H9 (cell line): ENCODE measurements at places on chromosomes 2 and 18. TPM values are rescaled to one million over a fixed set of nuclear protein-coding genes. Genes with fewer than 3 reads are reported as not detected.

DNA sequence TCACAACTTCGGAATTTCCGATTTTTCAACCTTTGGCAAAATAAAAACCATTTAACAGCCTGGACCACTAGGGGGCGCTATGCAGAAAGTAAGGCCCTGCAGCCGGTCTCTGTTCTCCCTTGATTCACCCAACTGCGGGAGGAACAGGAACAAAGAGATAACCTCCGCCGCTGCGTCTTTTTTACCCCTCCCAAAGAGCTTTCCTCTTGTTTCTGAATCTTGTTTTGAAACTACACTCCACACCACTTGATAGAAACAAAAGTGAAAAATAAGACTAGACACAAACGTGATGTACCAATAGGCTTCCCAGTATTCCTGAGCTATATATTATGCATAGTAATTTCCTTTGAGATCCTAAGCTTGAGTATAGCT is 231.2 kb downstream of the MYO3B start:
- H3K27ac ChIP-seq = no peak overlapping the region
- no peaks in the 10 kb centered on the region for H3K4me1 ChIP-seq
- H3K4me3 ChIP-seq = no peak overlapping the region
- peak; percentile 73 for DNase-seq
- no peaks in the 10 kb centered on the region for H3K27me3 ChIP-seq
- no peaks in the 10 kb centered on the region for H3K36me3 ChIP-seq

- no peak overlapping the region for H3K4me3 ChIP-seq
- H3K36me3 ChIP-seq = no peaks in the 10 kb centered on the region
- no peak for DNase-seq
- H3K4me1 ChIP-seq = no peaks in the 10 kb centered on the region
Observed at GRCh38 chr18:79405781-79406575, 10.2 kb downstream of the NFATC1 start.

GRCh38 chr2:28539118-28539541 is 43.3 kb downstream of the PLB1 start:
- no peaks in the 10 kb centered on the region for H3K4me1 ChIP-seq
- no peak overlapping the region for H3K4me3 ChIP-seq
- no peaks in the 10 kb centered on the region for H3K27me3 ChIP-seq
- no peak overlapping the region for H3K27ac ChIP-seq
- no peaks in the 10 kb centered on the region for H3K36me3 ChIP-seq
- no peak for DNase-seq

GRCh38 chr2:205585449-205586383 is 96.6 kb upstream of the NRP2 start:
- H3K27me3 ChIP-seq = no peaks in the 10 kb centered on the region
- no peaks in the 10 kb centered on the region for H3K36me3 ChIP-seq
- H3K4me1 ChIP-seq = no peaks in the 10 kb centered on the region; the same call in 1 of the 2 replicates
- DNase-seq = no peak
- no peak overlapping the region for H3K4me3 ChIP-seq

DNA sequence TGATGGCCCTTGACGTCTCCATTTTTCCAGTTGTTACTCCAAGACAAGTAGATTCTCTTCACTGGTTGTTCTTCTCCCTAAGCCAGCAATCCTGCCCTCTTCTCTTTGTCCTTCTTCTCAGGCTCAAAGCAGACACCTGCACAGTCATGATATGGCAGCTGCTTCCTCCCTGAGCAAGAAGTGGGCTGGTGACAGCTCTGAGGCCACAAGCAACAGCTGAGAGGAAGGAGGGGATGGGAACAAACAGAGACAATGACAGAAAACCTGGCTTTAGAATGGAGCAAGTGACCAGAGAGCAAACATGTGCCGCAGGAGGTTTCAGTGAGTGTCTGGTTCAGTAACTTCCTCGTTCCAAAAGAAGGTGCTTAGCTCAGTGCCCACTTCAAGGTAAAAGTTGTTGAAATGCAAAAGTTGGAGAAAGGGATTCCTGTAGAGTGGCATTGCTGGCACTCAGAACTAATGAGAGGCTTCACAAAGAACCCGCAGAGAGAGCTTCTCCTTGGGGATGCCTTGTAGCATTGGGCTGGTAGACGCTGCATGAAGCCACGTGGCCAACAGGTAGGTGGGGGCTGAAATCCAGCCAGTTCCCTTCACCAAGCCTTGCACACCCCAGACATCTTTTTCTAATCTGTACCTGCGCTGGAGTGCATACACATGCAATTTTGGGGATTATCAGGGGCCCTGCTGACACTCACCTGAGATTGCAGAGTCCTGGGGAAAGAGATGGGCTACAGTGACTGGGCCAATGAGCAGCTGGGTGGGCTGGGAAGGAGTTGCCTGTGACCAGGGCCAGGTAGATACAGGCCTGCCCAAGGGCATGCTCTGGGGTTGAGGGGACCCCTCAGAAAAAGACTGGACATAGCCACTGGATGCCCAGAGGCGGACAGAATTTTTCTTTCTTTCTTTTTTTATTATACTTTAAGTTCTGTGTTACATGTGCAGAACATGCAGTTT is 153.3 kb upstream of the RAB12 start:
- H3K27ac ChIP-seq = no peak overlapping the region
- H3K4me1 ChIP-seq = no peaks in the 10 kb centered on the region
- H3K4me3 ChIP-seq = no peak overlapping the region
- no peak for DNase-seq
- no peaks in the 10 kb centered on the region; the same call in 1 of the 3 replicates for H3K36me3 ChIP-seq

RGPD3 gene
- 0.15 and 0.22 TPM in 2 replicates for total RNA-seq

TFCP2L1 gene
- 1.8 and 1.9 TPM in 2 replicates for total RNA-seq

GCKR gene
- 0.11 and 0.33 TPM in 2 replicates for total RNA-seq

DNA sequence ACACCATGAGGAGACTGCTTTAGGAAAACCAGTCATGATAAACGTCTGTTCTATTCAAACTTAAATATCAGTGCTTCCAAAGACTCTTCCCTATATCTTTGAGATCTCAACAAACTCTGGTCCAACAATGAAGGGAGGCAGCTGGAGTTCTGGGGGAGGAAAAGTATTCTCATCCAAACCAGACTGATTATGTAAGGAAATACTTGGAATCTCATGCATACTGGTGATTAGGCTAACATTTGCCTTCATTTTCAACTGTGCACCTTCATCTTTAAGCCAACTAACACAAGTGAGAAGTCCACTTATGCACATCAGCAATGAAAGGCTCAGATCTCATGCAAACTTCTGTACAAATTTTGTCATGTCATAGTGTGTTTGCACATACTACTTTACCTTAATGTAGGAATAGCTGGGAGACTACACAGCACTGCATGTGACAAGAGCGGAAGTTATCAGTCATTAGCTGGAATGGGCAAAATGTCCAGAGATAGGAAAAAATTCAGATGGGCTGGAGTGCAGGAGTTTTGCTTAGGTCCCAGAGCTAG is 67.5 kb upstream of the STK17B start:
- no peaks in the 10 kb centered on the region for H3K27me3 ChIP-seq
- no peak for DNase-seq
- no peaks in the 10 kb centered on the region for H3K4me1 ChIP-seq
- no peak overlapping the region for H3K4me3 ChIP-seq
- no peak overlapping the region for H3K27ac ChIP-seq

- no peak overlapping the region for H3K27ac ChIP-seq
- H3K27me3 ChIP-seq = no peaks in the 10 kb centered on the region
- peaks cover 5% of the 10 kb centered on the region; the same call in 1 of the 2 replicates for H3K4me1 ChIP-seq
- H3K4me3 ChIP-seq = no peak overlapping the region
Observed at GRCh38 chr18:62399276-62399675, 74.2 kb downstream of the TNFRSF11A start.

SNTG2 gene
- total RNA-seq = 12.7 and 13.2 TPM in 2 replicates

GRCh38 chr2:112056626-112056987 is 1.5 kb downstream of the TMEM87B start:
- DNase-seq = no peak
- peak overlapping the region; percentile 90 for H3K4me3 ChIP-seq
- H3K27ac ChIP-seq = no peak overlapping the region
- H3K27me3 ChIP-seq = no peaks in the 10 kb centered on the region

TUBB8B gene
- total RNA-seq = 0.72 and 1.0 TPM in 2 replicates

PGAP1 gene
- 19.2 and 21.0 TPM in 2 replicates for total RNA-seq

USP14 gene
- 92.1 and 94.0 TPM in 2 replicates for total RNA-seq

DNA sequence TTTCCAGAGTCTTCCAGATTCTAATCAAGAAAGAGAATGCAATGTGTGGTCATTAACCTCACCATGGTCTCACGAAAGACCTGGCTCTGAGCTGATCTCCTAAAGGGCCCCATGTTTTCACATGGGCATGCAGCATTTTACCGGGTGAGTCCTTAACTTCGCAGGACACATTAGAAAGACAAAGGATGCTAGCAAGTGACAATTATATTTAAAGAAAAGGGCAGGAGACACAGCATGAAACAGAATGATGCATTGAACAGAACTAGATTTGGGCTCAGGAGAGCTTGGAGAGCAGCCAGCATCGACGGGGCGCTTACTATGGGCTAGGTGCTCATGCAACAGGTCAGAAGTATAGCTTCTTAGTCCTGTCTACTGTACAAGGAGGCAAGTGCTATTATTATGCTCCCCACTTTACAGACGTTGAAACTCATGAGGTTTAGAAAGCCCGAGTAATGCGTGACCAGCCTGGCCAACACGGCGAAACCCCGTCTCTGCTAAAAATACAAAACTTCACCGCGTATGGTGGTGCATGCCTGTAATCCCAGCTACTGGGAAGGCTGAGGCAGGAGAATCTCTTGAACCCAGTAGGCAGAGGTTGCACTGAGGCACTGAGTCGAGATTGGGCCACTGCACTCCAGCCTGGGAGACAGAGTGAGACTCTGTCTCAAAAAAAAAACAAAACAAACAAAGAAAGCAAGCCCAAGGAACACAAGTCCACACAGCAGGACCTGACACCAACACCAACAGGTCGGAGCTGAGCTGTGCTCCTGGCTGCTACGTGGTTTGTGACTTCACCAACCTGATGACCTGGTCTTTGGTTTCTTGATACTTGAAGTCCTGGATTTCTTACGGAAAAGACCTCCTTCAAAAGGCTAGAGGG is 16.1 kb downstream of the MBP start:
- no peak for DNase-seq
- H3K4me1 ChIP-seq = peaks cover 4% of the 10 kb centered on the region; the same call in 1 of the 2 replicates
- peaks cover 4% of the 10 kb centered on the region; the same call in 1 of the 2 replicates for H3K36me3 ChIP-seq
- no peak overlapping the region for H3K27ac ChIP-seq
- H3K4me3 ChIP-seq = no peak overlapping the region
- no peaks in the 10 kb centered on the region for H3K27me3 ChIP-seq

DNA sequence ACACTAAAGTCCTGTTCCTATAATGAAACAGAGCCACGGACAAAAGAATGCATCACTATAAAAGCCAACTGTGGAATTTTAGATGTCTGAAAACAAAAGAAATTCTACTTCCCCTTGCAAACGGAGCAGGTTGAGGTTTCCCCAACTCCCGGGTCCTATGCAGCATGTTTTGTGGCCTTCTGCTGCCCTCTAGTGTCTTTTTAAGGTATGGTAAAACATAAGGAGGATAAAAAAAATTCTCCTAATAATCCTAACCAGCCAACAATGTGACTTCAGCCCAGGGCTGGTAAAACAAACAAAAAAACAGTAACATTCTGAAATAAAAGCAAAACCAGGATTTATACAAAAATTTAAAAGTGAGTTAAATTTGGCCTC is 539.5 kb downstream of the NRXN1 start:
- H3K27me3 ChIP-seq = no peaks in the 10 kb centered on the region
- H3K4me1 ChIP-seq = no peaks in the 10 kb centered on the region; the same call in 1 of the 2 replicates

DNA sequence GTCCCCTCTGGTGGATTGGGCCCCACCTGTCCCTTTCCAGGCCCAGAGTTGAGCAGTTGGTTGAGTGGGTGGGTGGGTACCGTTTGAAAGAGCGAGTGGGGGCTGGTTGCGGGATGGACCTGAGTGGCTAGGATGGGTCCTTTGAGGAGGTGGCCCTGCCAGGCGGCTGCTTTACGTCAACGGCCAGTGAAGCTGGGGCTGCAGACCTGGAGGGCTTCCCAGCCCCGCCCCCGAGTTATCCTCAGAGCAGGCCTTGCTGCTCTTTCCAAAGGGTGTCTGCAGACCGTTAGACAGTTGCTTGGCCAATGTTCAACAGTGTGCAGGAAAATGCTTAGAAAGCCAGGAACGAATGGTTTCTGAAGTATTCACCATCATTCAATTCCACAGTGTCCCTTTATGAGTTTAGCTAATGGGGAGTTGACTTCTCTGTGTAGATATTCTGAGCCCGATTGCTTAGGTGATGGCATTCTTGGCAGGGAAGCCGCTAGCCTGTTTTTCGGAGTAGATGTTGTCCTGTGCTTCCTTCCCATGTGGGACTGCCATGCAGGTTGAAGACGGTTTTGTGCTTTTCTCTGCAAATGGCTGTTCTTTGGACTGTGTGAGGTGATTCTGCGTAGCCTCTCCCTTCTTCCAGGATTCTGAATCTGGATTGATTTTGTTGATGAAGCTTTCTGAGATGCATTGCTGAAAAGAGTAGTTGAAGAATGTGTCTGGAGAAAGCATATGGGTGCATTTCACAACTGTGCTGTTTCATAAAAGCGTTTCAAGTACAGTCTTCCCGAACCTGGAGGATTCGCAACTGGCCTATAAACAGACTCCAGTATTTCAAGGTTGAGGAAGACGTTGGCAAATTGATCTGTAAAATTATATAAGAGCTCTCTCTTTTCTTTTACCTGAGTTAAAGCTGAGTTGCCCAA is 45.8 kb downstream of the LDLRAD4 start:
- 0 out of 2 replicates have a peak, but pooled peaks cover 2% of the 10 kb centered on the region for H3K4me1 ChIP-seq
- no peak overlapping the region for H3K27ac ChIP-seq
- peak; percentile 12 for DNase-seq
- H3K36me3 ChIP-seq = no peaks in the 10 kb centered on the region
- H3K27me3 ChIP-seq = no peaks in the 10 kb centered on the region

LINC00305 gene
- total RNA-seq = not detected in 2 replicates

GRCh38 chr2:134438371-134438770 is 184.5 kb downstream of the MGAT5 start:
- H3K4me1 ChIP-seq = no peaks in the 10 kb centered on the region
- peaks cover 29% of the 10 kb centered on the region for H3K36me3 ChIP-seq
- peaks cover 2% of the 10 kb centered on the region for H3K27me3 ChIP-seq
- H3K4me3 ChIP-seq = no peak overlapping the region

ABCG8 gene
- not detected in 2 replicates for total RNA-seq

CTAGE1 gene
- total RNA-seq = not detected in 2 replicates

CABYR gene
- 12.3 and 13.6 TPM in 2 replicates for total RNA-seq

DNA sequence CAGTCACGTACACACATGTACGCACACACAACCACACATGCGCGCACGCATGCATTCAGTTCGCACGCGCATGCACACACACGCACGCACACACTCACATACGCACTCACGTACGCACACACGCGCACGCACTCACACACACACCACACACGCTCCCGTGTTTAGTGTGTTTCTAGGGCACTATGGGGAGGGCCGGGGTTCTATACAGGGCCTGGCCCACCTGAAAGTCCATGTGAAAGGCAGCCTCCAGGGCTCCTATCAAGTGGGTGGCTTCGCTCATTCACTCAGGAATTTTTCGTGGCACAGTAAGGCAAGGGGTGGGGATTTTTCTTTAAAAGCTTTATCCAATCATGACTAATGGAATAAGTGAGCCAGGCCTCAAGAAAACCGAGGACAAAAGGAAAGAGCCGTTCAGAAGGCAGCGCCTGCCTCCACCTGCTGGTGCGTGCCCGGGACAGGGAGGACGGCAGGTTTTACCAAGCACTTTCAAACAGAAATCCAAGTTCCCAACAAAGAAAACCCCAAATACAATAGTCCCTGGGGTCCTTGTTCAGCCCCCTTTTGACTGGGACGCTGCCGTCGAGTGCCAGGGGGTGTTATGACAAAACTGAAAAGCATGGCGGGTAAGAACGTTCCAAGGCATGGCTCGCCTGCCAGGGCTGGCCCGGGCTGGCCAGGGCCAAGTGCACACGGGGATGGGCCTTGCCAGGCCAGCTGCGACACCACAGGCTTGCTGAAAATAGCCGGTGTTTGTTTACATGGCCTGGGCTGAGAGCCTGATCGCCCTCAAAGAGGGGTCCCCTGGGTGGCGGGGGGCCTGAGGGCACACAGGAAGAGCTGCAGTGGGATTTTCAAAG is 110.0 kb downstream of the HDAC4 start:
- H3K4me3 ChIP-seq = peak overlapping the region; percentile 17
- H3K27ac ChIP-seq = no peak overlapping the region
- H3K4me1 ChIP-seq = peaks cover 14% of the 10 kb centered on the region; the same call in 1 of the 2 replicates
- no peaks in the 10 kb centered on the region for H3K27me3 ChIP-seq
